ENCODE measurements at places on chromosomes 13 and 19.

DNA sequence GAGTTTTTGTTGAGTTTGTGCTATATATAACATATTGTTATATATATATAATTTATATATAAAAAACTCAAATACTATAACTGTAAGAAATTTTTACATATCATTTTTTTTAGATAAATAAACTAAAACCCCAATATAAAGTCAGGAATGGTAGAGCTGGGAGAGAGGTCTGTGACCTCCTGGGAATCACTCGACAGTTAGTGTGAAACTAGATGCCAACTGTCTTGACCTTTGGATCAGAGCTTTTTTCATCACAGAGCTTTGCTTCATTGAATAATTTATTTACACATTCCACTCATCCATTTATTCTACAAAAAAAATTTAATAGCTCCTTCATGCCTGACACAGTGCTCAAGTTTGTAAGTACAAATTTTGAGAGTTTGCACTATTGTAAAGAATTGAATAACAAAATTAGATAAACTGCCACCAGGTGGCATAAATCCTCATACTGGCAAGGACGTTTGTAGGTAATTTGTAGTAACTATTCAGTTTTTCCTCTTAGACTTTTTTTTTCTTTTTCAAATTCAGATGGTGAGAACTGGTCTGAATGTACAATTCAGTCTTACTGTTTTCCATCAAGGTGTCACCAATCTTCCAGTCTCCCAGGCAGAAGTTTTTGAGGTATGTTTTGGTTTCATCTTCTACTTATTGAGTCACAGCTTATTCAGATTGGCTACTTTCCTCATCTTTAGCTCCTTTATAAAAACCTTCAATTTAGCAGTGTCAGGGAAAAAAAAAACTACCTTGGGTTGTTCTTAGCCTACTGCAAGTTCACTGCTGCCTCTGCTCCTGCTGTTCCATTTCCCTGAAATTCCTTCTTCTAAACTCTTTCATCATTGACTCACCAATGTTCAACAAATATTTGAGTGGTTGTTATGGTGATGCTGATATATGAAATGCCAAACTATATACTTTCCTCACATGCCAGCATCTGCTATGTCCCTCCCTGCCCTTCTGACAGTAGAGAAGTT, 28.7 kb downstream of the LACC1 start:
- no peak for DNase-seq

- DNase-seq, result no peak
These were observed 202.1 kb upstream of the GPR12 start for GRCh38 chr13:26962671-26963070.

- no peak for DNase-seq
These were observed 19.8 kb downstream of the STK24 start for GRCh38 chr13:98556968-98557631.

GRCh38 chr19:41307954-41308449, 2.0 kb upstream of the CCDC97 start:
- no peak for DNase-seq

GRCh38 chr19:38869160-38869835, 8.8 kb downstream of the RINL start:
- peak; percentile 50 for DNase-seq

DNA sequence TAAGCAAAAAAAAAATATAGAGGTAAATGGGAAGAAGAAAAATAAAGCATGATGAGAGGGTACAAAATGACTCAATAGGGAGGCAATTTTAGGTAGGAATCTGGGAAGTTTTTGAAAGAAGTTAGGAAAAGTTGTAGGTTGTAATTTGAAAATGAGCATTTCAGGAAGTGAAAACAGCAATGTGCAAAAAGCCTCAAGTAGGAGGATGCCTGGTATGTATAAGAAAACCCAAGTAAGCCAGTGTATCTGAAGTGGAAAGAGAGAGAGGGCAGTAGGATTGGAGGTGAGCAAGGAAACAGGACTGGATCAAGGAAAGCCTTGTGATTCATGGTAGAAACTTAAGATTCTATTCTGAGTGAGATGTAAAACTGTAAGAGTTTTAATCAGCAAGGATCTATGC, 121.6 kb upstream of the SPRY2 start:
- DNase-seq, result no peak

GRCh38 chr13:48500652-48501197, 32.2 kb downstream of the RCBTB2 start:
- DNase-seq, result no peak

- DNase-seq, result no peak
These were observed 91.0 kb upstream of the MAB21L1 start for GRCh38 chr13:35567406-35567980.

- peak; percentile 89 for DNase-seq
These were observed at the start of gene ZNF836 for GRCh38 chr19:52171321-52172169. ZNF836 (minus strand) TSS chr19:52171621; CDS start chr19:52168072, 3,549 bp downstream.

GRCh38 chr13:20590561-20590960, 23.6 kb downstream of the IFT88 start:
- DNase-seq, result no peak

- DNase-seq, result no peak
These were observed 73.3 kb downstream of the ALOX5AP start for GRCh38 chr13:30808600-30808999.

- DNase-seq, result no peak
These were observed 45.6 kb upstream of the WDFY2 start for GRCh38 chr13:51538591-51539179.

- DNase-seq, result no peak
These were observed 12.4 kb upstream of the ZNF486 start for GRCh38 chr19:20154636-20155035.

GRCh38 chr13:39321574-39321973, 281.4 kb downstream of the LHFPL6 start:
- DNase-seq, result no peak

DNA sequence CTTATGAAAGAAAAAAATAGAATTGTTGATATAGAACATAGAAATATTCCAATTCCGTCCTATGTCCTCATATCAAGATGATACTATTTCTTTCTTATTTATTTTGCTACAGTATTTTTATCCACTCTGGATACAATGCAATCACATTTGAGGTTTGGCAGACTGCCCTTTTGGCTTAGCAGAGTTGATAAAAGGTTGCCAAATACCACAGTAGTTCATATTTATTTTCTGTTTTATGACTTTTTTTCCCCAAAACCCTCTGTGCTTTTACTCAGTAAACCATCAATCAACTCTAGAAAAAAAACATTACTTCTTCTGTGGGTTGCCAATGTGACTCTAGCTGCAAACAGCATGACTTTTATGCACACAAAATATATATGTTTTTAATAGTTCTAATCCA, 424.5 kb downstream of the PCDH9 start:
- DNase-seq, result no peak

- no peak for DNase-seq
These were observed 10.3 kb downstream of the IL17D start for GRCh38 chr13:20713751-20714150.

- DNase-seq, result no peak
These were observed 6.9 kb downstream of the SBSN start for GRCh38 chr19:35521124-35521743.

DNA sequence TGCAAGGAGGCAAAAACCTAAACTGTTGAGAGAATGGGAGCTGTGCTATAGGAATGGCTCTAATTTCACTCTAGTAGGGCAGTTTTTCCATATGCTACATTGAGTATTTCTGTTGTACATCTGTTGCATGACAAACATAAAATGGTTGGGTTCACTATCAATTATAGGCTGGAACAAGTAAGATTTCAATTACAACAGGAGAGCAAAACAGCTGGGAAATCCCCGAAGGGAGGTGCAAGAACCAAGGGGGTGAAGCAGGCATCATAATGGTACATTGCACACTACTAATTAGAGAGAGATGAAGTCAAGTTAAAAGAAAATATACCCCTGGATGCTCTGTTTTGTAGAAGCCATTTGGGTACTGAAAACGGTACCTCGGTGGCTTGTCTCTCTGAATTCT, 389.5 kb downstream of the PCDH9 start:
- DNase-seq, result no peak

DNA sequence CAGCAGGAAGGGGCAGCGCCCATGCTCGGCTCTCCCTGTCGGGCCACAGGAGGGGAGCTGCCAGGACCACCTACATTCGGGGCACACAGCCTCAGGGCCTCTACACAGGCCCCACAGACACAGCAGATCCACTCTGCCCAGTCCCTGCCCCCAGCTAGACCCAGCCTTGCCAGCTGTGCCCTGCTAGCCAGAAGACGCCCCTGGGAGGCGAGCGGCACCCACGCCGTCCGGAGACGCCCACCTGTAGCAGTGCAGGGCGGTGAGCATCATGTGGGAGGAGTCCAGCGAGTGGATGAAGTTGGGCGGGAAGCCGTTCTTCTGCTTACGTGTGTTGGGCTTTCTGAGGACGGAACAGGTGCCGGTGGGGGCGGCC, 15.1 kb downstream of the POLRMT start:
- DNase-seq, result no peak
